ENCODE measurements at places on chromosomes 4 and X.

DNA sequence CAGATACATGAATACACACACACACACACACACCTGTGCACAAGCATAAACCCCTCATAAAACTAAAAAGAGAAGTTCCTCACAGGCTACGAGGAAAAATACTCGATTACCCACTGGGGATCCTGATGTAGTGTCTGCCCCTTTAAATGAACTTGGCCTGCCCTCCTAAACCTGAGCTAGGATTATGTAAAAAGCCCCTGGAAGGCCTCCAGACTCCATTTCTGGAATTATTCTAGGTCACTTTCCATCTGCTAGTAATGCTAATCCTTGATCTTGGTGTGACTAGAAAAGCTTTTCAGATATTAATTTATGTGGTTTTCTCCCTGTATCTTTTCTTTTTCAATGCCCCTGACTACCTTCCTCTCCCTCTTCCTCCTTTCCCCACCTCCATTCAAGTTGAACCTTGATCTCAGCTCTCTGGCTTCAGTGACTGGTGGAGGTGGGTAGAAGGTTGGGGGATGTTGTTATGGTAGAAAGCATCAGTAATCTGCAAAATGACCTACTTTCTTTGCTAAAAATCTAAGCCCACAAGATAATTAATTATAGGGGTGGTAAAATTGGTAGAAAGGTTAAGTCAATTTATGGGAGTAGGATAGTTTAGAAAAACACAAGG lies 25.5 kb upstream of the ZNF330 start:
- DNase-seq: no peak

DNA sequence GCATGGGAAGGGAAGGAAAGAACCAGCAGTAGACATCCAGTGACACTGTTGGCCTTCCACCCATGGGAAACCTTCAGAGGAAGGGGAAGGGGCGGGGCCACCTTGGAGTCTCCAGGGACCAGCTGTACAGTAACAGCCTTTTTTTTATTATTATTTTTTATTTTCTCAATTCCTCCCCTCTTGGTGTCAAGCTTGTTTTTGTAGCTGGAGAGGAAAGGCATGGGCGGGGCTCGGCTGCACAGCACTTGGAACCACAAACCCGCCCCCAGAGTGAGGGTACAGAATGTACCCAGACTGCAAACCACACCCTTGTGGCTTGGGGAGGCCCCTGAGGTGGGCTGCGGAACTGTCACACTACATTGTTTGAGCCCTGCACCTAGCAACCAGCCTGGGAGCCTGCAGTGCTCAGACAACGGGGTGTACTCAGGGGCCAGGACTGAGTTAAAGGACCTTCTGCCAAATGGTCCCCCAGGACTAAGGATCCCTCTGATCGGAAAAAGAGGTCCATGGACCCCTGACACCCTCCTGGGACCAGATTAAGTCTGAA lies 45.7 kb downstream of the PRPS1 start:
- DNase-seq: peak; percentile 93

GRCh38 chr4:10677796-10678497 lies 6.6 kb downstream of the CLNK start:
- no peak for DNase-seq

DNA sequence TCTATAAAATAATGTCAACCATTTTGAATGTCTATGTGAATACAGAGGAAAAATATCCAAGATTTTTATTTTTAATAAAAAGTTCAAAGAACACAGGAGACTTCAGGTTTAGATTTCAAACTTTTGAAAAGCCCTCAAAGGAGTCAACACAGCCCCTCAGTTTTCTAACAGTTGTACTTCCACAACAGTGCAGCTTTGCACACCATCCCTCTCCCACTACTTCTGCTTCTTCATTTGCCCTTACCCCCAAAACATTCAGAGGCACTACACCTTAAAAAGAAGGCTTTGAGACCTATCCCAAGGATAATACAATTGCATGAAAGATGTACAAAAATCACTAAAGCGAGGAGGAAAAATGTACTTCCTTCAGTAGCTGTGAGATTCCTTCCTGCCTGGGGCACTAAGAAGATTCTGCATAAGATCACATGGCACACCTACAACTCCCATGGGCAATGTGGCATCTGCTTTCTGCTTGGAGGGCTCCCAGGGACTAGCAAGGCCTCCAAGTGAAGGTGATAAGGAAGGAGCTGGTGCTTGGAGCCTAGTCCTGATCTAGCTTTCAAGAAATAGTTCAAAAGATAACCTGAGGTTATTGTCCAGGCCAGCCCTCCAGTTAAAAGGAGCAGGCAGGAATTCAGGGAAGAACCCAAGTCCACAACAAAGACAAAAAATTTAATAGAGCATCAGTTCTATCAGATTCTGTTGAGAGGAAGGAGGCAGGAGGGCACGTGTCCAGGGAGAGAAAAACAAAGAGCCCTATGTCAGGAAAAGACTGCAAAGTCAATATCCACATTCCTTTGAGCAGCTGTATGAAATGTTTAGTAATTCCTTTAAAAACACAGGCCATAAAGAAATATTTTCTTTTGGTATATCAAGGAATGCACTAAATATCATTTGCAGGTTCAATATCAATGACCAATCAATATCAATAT lies 19.1 kb downstream of the ARAP2 start:
- no peak for DNase-seq

DNA sequence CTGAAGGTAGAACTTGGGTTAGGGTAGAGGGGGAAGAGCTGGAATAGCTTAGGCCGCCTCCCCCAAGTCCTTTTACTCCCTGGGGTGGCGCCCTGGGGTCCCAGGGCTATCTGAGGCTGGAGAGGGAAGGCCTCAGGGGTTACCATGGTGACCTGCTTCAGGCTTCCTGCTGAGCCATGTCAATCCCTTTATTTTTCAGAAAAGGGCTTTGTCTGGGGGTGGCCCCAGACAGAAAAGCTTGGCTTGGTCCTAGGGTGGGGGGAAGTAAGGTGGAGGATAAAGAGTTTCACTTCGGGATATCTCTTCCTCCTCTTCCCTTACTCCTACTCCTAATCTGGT lies 6.3 kb downstream of the EFNB1 start:
- no peak for DNase-seq

GRCh38 chr4:41594432-41594831 lies 56.5 kb downstream of the LIMCH1 start:
- DNase-seq: no peak

- no peak for DNase-seq
These were observed 237.8 kb upstream of the ADGRL3 start for GRCh38 chr4:60962286-60962685.
